ENCODE measurements at places on chromosomes 16 and 17.

GRCh38 chr16:77894162-77894561, 105.8 kb downstream of the VAT1L start:
- no peak for DNase-seq

DNA sequence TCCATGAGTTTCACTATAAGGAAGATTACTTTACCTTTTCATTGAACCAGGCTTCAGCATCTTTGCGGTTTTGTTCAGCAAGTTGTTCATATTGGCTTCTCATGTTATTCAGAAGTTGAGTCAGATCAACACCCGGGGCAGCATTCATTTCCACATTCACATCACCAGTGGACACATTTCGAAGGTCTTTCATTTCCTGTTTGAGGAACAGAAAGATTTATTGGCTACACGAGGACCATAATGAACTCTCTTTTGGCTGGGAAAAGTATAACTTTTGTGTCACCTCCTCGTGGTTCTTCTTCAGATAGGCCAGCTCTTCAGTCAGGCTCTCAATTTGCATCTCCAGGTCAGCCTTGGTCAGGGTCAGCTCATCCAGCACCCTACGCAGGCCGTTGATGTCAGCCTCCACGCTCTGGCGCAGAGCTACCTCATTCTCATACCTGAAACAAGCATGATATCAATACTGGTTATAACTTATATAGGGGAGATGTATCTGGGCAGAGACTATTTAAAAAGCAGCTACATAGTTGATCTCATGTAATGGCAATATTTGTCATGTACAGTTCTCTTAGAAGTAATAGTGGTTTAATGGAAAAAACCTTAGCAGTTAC, 2.1 kb downstream of the KRT10 start:
- no peak for DNase-seq

- DNase-seq: peak; percentile 30
These were observed 12.0 kb downstream of the CORO7 start for GRCh38 chr16:4404247-4404966.

DNA sequence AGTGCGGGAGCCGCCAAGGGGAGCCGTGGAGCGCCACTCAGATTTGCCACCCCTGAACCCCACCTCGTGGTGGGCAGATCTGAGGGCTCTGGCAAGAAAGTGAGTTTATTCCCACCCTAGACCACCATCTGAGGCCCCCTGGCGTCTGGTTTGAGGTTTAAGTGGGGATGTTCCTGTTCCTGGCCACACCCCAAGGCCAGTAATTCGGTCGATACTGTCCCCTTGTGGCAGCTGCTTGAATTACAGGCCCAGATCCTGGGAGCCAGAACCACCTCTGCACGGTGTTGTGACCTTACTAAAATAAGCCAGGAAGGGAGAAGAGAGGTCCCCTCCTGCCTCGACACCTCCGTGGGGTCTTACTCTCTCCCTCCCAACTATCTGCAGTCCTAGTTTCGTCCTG, 3.3 kb upstream of the LAT start:
- DNase-seq: peak; percentile 35

- DNase-seq: no peak
These were observed 17.7 kb upstream of the MRPL38 start for GRCh38 chr17:75922173-75922961.

GRCh38 chr16:8109510-8110369, 480.6 kb downstream of the TMEM114 start:
- no peak for DNase-seq

GRCh38 chr16:50068550-50068949, 2.8 kb downstream of the HEATR3 start:
- DNase-seq: no peak

DNA sequence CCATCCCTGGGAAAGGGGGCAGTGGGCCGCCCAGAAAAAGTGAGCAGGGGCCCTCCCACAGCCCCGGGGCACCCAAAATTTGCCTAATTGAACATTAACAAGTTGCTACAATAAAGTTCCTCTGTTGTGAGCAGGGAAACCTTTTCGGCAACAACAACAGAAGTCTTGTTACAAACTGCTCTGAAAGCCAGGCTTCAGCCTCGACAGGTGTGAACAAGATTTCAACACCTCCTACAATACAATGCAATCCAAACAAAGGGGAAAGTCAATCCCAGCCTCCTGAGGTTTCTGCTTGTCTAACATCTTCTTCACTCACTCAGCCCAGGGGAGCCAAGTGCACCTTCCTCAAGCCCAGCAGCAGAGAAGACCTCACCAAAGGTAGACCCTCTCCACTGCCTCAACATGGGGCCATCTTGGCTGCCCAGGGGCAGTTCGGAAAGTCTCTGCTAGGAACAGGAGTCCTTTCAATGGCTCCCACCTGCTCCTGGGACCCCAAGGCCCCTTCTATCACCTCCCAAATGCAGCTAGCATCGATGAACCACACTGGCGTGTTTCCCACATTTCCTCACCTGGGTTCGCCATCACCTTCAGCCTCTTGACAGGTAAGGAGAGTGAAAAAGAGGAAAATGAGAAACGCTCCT, 19.1 kb downstream of the ZFHX3 start:
- DNase-seq: no peak

GRCh38 chr17:40443196-40443987, at the start of gene IGFBP4:
IGFBP4 (plus strand) TSS chr17:40443450; CDS start chr17:40443736, 286 bp downstream.
- DNase-seq: peak; percentile 69

DNA sequence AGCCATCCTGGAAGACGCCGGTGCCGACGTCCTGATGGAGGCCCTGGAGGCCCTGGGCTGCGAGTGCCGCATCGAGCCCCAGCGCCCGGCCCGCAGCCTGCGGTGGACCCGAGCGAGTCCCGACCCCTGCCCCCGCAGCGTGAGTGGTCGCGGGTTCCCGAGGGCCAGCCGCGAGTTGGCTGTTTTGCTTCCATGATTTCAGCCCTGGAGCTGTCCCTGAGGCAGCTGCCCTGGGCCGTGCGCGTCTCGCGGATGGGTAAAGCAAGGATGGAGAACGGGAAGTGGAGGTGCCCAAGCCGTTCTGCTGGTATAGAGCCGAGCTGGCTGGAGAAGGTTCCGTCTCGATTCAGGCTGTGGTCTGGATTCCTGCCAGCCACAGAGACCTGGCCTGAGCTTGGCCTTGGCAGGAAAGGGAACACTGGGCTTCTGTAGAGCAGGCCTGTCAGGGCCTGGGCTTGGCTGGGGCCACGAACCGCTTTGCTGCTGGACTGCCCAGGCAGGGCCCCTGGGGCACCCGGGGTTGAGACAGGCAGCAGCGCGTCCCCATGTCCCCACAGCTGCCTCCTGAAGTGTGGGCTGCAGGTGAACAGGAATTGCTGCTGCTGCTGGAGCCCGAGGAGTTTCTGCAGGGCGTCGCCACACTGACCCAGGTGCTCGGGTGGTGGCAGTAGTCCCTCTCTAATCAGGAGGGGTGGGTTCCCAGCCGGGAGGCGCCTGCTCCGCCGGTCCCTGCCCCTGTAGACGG, 941 bp upstream of the MRPS34 start:
- peak; percentile 19 for DNase-seq

GRCh38 chr17:62663304-62663703, 35.8 kb downstream of the MRC2 start:
- no peak for DNase-seq

GRCh38 chr17:18182978-18183333, 672 bp upstream of the ALKBH5 start:
- peak; percentile 84 for DNase-seq

- DNase-seq: no peak
These were observed 50.0 kb downstream of the RMI2 start for GRCh38 chr16:11395008-11395948.

GRCh38 chr16:1156055-1156982, 3.4 kb downstream of the CACNA1H start:
- DNase-seq: no peak

DNA sequence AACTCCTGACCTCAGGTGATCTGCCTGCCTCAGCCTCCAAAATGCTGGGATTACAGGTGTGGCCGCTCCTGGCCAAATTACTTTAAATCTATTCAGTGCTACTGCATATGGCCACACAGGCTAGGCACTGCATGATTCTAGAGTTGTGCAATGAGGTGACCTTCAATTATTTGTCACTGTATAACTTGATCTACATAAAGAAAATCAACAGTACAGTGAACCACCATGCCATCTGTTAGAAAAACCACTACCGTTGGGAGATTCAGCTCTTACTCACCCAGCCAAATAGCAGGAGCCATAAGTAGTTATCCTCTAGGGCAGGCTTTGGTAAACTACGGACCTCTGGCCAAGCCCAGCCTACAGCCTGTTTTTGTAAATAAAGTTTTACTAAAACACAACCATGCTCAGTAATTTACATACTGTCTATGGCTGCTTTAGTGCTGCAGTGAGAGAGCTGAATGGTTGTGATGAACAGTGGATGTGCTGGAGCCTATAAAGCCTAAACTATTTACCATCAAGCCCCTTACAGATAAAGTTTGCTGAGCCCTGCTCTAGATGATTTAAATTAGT, 40.7 kb upstream of the TANC2 start:
- no peak for DNase-seq

DNA sequence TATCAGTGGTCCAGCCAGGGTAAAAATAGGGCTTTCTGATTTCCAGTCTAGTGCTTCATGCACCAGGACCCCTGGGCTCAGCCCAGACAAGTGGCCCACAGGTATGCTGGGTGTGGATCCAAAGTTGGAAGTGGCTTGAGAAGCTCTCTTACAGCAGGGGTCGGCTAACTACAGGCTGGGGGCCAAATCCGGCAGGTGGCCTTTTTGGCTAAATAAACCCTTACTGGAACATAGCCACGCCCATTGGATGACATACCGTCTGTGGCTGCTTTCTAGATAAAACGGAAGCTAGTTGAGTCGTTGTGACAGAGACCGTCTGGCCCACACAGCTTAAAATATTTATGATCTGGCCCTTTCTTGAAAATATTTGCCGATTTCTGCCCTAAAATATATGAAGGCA, 119.0 kb upstream of the CDC42EP4 start:
- DNase-seq: no peak

DNA sequence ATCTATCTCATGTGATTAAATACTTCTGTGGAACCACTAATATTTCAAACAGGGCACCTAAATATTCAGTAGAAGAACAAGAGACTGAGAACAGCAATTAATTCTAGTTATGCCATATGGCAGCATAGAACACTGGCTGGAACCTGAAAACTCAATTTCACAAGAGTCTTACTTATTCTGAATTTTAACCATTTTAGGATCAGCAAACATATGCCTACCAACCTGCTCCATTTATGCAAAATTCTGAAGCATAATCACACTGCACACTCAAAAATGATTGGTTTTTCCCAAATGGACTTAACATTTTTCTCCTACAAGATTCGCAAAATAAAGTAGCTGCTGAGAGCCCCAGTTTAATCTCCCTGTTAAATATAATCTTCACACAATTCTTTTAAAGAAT, 43.2 kb downstream of the SKAP1 start:
- no peak for DNase-seq

GRCh38 chr16:65783709-65784474, 582.6 kb upstream of the CDH5 start:
- no peak for DNase-seq

DNA sequence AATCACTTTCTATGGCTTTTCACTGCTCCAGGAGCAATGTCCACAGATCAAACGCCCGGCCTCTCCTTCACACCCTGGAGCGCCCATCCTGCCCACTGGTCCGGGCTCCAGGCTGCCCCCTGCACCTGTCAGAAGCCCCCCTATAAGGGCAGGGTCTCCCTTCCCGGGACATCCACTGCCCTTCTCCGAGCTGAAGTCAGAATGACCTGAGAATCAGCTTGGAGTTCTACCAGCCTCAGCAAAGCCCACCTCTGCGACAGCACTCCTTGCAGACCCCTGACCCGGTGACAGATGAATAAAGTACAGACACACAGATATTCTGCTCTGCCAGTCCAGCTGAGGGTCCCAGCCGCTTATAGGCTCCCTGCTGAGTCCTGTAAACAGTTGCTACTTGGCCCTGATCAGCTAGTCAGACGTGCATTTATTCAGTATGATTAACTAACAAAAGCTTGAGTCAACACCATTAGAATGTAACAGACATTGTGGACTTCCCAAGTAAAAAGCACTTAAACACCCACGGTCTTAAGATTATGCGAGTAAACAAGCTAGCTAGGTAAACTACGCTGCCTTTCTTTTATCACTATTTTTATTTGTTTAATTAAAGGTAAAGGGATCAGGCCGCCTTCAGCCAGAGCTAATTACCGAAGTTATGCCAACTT, 4.8 kb downstream of the SLC7A5 start:
- no peak for DNase-seq

DNA sequence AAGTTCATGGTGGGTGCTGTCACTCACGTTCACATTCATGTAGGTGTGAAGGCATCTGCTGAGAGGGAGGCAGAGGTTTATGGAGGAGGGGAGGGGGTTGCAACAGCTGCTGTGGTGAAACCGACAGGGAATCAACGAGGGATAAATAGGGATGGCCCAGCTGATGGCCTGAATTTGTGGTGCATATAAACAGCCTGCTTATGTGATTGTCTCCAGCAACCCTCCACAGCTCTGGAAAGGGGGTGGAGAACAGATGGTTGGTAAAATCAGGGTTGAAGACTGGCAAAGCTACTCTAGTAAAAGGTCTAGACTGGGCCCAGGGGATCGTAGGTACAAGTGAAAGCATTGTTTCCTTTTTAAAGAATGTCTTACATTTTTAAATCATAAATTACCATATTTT, 53.7 kb downstream of the IQCK start:
- no peak for DNase-seq

GRCh38 chr16:31402687-31403086, 9.6 kb downstream of the ITGAD start:
- DNase-seq: no peak

DNA sequence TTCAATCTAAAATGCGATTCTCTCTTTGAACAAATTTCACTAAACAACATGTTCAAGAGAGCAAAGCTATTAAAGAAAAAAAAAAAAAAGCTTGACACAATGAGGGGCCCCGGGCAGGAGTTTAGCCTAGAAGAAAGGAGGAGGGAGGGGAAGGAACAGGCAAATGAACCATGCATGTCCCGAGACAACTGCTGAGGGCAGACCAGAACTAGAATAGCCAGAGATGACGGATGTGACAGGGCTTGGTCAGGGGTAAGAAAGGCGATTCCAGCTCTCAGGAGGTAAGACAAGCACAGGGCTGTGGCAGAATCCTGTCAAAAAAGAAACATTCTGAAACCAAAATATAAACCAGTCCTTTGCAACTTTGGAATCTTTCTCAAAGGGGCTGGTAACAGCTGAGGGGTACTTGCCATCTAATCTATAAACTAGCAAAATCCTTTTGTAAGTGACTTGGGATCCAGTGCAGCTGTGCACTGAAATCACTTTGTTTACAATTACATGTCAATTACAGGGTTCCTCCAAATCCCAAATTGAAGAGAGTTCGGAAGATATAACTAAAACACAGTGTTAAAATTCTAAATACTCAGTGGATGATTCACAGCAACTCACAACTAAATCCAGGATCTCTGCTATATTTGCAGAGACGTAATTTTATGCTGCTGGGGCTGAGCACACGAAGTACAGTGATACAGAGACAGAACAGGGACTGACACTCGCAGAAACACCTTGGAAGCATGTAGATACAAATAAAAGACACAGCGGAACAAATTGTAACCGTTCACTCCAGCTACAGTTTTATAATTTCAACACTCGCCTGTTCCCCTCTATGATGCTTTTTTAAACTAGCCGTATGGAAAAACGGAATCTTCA, 567.4 kb upstream of the ZFHX3 start:
- no peak for DNase-seq
